ENCODE measurements at places on chromosomes 13 and 19.

DNA sequence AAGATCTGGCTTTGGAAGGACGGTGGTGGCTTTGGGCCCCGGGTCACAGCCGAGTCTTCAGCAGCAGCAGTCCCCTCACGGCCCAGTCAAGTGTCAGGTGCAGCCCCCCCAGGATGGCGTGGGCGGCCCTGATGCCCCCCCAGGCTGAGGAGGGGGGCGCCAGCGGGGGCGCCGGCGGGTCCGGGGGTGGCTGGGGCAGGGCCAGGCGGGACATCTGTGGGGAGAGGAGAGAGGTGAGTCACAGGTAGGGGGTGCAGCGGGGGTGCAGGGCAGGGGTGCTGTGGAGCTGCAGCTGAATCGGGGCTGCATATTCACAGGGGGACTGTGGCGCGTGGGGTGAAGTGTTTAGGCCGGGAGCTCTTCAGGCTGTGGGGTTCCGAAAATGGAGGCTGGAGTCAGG, 2.9 kb upstream of the GARIN5B start:
- DNase-seq, result no peak

DNA sequence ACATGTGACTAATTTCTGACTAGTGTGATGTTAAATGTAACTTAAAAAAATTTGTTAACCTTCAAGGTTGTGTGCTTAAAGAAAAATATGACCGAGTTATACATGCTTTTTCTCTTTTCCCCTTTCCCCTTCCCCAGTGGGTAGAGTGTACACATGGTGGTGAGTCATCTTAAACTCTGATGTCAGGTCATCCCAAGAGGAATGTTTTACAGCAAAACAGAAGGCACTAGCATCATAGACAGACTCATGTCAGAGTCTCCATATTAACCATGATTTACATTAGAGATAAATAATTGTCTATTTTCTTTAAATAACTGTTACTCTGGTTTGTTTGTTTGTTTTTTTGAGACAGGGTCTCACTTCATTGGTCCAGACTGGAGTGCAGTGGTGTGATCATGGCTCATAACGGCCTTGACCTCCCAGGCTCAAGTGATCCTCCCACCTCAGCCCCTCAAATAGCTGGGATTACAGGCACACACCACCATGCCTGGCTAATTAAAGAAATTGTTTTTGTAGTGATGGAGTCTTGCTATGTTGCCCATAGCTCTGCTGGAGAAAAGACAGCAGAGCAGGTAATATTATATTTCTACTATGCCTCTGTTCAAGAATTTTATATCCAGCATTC, 160.4 kb upstream of the PCDH9 start:
- DNase-seq, result no peak

DNA sequence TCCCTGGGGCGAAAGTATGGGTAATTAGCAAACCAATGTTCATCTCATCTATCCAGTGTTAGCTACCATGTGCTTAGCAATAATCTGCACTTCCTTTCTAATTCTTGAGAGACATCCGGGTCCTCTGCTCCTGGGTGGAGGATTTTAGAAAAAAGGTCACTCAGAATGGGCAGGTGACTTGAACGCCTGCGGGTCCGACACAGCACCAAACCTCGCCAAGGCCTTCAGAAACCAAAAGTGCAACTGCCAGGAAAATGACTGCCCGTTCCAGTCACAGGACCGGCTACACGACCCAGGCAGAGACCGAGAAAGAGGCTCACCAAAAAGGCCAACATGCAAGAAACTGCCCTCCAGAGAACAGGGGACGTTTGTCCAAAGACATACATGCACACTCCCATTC, 39.9 kb downstream of the ZNF146 start:
- DNase-seq, result no peak

GRCh38 chr19:42568006-42568405, 26.7 kb downstream of the CEACAM8 start:
- no peak for DNase-seq

GRCh38 chr13:74191410-74191809, 57.2 kb upstream of the KLF12 start:
- DNase-seq, result peak; percentile 34

DNA sequence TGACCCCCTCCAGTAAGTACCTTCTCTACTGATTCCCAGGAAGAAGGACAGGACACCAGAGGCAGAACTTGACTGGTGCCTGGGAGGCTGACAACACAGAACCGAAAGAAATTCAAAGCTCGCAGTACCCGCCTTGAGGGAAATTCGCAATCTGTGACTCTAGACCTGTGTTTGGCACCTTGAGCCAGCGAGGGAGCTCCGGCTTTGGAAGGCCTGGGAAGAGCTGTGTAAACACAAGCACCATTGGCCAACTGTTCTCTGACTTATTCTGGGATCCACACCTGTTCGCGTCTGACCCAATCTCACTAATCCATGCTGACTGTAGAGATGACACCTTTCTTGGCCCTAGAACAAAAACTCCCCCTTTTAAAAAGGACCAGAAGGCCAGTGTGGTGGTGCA, 50.7 kb downstream of the CEBPG start:
- DNase-seq, result no peak

DNA sequence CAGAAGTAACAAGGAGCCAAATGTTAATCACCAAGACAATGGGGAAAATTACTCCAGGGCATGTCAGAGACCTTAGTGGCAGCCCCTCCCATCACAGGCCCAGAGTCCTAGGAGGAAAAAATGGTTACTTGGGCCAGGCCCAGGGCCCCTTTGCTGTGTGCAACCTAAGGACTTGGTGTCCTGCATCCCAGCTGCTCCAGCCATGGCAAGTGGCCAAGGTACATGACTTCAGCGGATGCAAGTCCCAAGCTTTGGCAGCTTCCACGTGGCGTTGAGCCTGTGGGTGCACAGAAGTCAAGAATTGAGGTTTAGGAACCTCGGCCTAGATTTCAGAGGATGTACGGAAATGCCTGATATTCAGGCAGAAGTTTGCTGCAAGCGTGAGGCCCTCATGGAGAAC, 46.7 kb downstream of the OR10H4 start:
- no peak for DNase-seq

- DNase-seq, result no peak
Observed at GRCh38 chr13:106529415-106530170, 5.9 kb downstream of the EFNB2 start.

DNA sequence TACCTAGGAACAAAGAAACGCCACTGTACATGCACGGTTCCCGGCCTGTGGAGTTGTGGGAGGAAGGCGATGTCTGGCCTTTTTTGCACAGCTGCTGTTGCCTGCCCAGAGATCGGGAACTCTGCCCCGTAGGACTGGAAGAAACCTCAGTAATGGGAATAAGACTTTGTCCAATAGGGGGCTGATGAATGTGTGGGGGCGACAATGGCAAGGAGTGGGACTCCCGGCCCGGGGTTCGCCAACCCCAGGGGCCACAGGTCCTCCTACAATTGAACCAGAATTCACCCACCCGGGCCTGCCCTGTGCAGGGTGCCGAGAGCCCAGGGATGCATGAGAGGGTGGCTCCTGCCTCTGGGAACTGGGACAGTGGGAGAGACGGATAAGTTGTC, 2.0 kb upstream of the CEBPA start:
- DNase-seq, result no peak

DNA sequence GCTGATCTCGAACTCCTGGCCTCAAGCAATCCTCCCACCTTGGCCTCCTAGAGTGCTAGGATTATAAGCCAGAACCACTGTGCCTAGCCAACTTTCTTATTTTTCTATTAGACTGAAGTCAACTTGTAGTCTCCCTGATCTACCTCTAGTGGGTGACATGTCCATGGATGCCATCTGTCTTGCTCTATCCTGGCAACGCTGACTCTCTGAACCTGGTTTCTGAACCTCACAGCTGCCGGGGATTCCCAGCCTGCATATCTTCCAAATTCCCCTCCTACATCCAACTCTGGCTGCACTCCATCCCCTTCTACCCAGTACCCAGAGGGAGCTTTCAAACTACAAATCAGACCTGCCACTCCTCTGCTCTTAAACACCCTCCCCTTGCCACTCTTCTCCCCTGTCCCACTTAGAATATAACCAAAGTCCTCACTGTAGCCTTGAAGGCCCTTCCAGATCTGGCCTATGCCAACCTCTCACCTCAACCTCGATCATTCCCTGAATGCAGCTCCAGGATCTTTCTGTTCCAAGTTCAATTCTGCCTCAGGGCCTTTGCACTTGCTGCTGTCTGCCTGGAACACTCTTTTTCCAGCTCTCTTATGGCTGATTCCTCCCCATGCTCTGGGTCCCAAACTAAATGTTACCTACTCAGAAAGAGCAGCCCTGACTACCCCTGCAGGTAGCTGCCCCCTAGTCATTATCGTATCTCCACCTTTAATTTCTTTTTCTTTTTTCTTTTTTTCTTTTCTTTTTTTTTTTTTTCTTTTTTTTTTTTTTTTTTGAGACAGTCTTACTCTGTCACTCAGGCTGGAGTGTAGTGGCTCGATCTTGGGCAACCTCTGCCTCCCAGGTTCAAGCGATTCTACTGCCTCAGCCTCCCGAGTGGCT, 2.2 kb downstream of the CLIP3 start:
- DNase-seq, result no peak
